Activated naive CD4-positive, alpha-beta T cell treated with anti-CD3 and anti-CD28 coated beads for 36 hours (primary cell): ENCODE measurements at places on chromosomes 1 and 21.

DNA sequence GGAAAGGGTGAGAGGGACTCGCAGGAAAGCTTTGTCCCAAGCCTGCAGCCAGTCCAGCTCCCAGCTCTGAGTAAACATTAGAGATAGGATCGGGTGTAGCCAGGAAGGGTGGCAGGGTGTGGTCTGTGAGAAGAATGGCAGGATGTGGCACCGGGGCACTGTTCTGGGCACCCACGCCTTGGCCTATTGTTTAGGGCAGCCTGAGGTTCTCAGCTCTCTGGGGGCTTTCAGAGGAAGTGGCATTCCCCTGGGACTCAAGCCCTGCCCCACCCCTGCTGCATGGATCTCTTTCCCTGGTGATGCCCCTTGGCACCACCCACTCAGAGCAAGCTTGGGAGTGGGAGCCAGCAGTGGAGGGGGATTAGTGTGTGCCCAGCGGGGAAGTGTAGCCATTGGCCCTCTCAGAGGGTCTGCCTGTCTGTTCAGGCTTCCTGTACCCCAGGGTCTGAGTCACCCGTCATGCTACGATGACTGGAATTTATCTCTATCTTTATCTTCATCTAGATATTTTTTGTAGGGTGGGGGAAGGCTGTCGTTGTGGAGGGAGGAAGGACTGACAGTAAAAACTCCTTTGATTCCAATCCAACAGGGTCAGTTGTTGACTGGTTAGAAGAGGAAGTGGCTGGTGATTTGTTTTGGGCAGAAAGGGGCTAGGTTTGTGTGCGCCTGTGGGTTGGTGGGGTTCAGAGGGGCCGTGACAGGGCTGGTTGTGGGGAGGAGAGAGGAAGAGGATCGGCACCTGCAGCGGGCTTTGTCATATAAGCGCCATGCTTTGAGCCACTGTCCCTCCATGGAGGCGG, 31.6 kb downstream of the SOX13 start:
- DNase-seq: no peak

DNA sequence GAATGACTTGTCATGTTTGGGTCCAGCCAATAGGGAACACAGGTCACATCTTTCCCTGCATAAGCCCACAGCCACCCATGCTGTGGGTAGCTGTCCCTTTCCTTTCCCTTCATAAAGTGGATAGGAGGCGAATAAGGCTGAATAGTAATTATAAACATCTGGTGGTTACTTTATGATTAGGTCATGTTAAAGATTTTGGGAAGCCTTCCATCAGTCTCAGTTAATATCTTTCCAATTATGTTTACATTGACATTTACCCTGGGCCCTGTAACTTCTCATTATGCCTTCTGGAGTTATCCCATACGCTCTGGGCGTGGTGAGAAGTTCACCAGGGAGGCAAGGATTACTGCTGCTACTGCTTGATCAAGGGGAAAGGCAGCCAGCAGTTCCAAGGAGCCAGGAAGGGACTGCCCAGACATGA, 197.2 kb downstream of the HLX start:
- DNase-seq: no peak

DNA sequence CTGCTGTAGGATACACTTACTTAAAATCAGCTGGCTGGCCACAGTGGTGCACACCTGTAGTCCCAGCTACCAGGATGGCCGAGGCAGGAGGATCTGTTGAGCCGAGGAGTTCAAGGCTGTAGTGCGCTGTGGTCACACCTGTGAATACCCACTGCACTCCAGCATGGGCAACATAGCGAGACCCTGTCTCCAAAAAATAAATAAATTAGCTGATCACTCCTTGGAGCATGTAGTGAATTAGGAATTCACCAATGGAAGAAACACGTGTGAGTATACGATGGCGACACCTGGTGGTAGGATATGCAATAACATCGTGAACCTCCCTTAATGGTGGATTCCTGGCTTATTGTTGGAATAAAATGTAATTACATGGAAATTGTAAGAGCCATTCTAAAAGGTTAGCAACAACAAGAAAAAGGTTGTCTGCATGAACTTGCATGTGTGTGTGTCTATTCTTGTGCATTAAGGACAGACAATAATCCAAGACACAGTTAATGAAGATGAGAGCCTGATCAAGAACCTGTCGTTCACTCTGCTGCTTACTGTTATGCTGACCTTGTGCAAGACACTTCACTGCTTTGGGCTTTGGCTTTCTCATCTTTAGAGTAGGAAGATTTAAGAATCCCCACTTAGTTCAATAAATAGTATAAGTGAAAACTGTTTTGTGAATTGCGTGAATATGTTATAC, 38.6 kb upstream of the COX20 start:
- peak; percentile 72 for DNase-seq

DNA sequence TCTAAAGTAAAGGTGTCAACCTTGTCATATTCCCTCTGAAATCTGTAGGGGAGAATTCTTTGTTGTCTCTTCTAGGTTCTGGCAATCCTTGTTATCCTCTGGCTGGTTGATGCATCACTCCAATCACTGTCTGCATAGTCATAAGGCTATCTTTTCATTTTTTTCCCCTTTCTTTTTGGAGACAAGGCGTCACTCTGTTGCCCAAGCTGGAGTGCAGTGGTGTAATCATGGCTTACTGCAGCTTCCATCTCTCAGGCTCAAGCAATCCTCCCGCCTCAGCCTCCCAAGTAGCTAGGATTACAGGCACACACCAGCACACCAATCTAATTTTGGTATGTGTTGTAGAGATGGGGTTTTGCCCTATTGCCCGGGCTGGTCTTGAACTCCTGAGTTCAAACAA, 12.9 kb downstream of the DPYD start:
- DNase-seq: no peak

- DNase-seq: no peak
These were observed 8.4 kb upstream of the XKR8 start for GRCh38 chr1:27951396-27951795.

DNA sequence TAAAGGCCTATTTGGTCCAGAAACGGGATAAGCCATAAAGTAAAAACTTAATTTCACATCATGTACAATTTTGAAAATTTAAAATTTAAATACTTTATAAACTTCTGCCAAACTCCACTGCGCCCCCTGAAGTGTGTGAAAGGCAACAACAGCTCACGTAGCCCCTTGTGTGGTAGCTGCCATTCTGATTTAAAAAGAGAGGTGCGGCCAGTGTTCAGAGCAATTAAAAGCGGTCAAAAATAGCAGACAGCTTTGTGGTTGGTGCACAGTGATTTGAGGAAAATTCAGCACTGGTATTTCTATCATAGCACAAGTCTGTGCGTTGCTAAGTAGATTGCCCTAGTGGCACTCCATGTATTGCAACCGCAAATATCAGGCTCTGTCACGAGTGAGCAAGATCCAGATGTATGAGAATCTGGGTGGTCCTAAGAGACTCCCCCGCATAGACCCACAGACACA, 122.5 kb downstream of the ATG4C start:
- no peak for DNase-seq

DNA sequence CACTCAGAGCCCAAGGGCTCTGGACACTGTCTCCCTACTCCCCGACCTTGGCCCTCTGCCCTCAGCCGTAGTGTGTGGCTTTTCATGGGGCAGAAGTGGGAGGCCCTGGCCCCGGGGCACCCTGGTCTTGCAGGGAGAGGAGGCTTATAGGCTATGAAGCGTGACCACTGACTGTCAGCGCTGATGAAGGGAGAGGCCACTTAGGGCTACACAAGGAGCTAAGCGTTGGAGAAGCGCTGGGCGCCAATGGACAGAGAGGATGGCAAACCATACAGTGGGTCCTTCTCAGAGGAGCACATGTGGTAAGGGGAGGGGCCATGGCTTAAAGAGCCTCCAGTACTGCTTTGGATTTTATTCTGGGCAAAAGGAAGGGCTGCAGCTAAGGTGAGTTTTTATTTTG, 7.9 kb downstream of the CRABP2 start:
- DNase-seq: no peak

DNA sequence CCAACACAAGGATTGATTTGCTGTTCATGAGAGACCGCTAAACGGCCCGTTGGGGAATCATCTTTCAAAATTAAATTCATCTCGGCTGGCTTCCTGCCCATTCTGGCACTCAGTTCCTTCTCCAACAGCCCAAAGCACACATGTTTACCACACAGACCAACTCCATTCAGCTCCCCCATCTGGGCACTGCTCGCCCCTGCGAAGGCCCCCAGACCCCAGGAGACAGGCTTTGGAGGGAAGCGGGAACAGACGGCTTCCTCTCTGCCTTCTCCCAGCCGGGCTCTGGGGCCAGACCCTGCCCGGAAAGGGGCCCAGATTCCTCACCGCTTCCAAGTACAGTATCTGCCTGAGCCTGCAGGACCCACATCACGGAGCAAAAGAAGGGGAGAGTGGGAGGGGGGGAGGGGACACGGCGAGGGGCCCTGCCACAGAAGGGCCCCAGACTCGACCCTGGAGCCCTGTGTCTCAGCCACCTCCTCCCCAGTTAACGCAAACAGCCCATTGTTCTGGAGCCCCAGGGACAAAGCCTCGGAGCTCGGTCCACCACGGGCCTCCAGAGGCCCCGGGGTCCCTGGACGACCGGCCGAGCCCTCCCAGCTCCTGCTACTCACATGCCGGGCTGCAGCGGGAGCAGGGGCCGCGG, 660 bp downstream of the MEGF6 start:
- peak; percentile 19 for DNase-seq

DNA sequence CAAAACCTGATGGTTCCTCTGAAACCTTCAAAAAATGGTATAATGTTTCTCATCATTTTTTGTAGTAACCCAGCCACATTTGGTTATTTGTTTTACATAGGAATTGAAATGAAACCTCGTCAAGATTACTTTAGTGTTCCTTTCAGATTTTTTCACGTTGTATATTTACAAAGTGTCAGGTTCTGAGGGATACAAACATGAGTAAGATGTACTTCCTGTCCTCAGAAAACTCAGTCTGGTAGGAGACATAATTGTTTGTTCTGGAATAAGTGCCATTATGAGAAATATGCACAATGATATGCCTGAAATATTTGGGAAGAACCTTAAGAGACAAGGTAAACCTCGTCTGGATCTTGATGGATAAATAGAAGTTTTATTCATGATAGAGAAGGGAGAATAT, 145.5 kb downstream of the USP25 start:
- no peak for DNase-seq

- peak; percentile 36 for DNase-seq
These were observed 157.6 kb downstream of the PGBD5 start for GRCh38 chr1:230268371-230269170.
